ENCODE measurements at places on chromosomes 2 and 18. TPM values are rescaled to one million over a fixed set of nuclear protein-coding genes. Genes with fewer than 3 reads are reported as not detected.

GRCh38 chr18:10776493-10776892, 250.7 kb downstream of the NAPG start:
- H3K36me3 ChIP-seq: no peaks in the 10 kb centered on the region
- no peak for DNase-seq
- H3K27me3 ChIP-seq: no peaks in the 10 kb centered on the region
- no peak overlapping the region for H3K27ac ChIP-seq
- no peaks in the 10 kb centered on the region for H3K4me1 ChIP-seq

Gene SOCS6
- 20.9 TPM for total RNA-seq

GRCh38 chr2:216389570-216389969, 17.3 kb upstream of the MARCHF4 start:
- H3K36me3 ChIP-seq: no peaks in the 10 kb centered on the region
- H3K27me3 ChIP-seq: no peaks in the 10 kb centered on the region
- DNase-seq: no peak
- H3K4me3 ChIP-seq: no peak overlapping the region
- no peak overlapping the region for H3K27ac ChIP-seq

- H3K36me3 ChIP-seq: no peaks in the 10 kb centered on the region
- H3K27ac ChIP-seq: no peak overlapping the region
- no peaks in the 10 kb centered on the region for H3K4me1 ChIP-seq
- DNase-seq: no peak
These were observed 17.5 kb downstream of the ABCB11 start for GRCh38 chr2:169013628-169014026.

Gene CXCR1
- total RNA-seq: 5.3 TPM

Gene EMILIN1
- total RNA-seq: 84.6 TPM

DNA sequence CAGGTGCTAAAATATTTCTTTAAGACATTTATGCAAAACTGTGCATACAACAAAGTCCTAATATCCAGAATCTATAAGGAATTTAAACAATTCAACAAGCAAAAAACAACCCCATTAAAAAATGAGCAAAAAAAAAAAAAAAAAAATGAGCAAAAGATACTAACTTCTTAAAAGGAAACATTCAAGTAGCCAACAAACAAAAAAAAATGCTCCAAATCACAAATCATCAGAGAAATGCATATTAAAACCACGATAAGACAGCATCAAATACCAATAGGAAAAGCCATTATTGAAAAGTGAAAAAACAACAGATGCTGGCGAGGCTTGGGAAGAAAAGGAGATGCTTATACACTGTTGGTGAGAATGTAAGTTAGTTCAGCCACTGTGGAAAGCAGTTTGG, 34.9 kb downstream of the B4GALT6 start:
- H3K36me3 ChIP-seq: no peaks in the 10 kb centered on the region
- H3K27ac ChIP-seq: no peak overlapping the region
- no peaks in the 10 kb centered on the region for H3K4me1 ChIP-seq
- H3K27me3 ChIP-seq: no peaks in the 10 kb centered on the region

GRCh38 chr18:4721545-4721944, 266.4 kb upstream of the DLGAP1 start:
- H3K27me3 ChIP-seq: no peaks in the 10 kb centered on the region
- no peak overlapping the region for H3K27ac ChIP-seq
- no peak for DNase-seq
- H3K4me1 ChIP-seq: no peaks in the 10 kb centered on the region
- no peak overlapping the region for H3K4me3 ChIP-seq
- H3K36me3 ChIP-seq: no peaks in the 10 kb centered on the region

GRCh38 chr18:79527656-79528315, 132.1 kb downstream of the NFATC1 start:
- peaks cover 11% of the 10 kb centered on the region for H3K36me3 ChIP-seq
- peak; percentile 25 for DNase-seq
- peaks cover 8% of the 10 kb centered on the region for H3K4me1 ChIP-seq
- no peak overlapping the region for H3K4me3 ChIP-seq

Gene SLC4A5
- 3.2 TPM for total RNA-seq

DNA sequence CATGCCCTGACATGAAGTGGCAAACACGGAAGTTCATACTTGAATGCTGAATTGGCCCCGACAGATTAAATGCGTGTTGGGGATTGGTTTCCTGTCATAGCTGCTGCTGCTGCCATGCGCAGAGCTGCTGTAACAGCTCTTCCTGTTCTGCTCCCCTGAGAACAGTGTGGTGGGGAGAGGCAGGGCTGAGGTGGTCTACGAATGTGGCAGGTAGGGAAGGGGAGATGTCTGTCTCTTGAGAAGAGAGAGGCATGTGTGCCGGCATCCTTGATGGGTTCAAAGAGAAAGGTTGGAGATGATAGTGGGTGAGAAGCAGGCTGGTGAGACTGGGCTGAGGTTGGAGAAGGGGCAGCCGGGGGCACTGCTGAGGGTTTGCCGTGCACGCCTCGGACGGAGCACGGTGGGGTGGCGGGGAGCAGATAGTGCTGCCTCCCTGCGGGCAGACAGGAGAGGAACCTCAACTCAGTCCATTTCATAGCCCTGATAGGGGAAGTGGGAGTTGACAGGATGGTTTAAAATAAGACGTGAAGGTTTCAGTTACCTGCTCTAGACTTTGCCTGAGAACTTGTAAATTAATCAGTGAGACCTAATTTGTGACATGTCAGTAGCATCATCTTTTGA, 46.1 kb downstream of the TMEM185B start:
- peak; percentile 78 for DNase-seq
- peaks cover 9% of the 10 kb centered on the region for H3K4me1 ChIP-seq
- no peaks in the 10 kb centered on the region for H3K27me3 ChIP-seq
- peaks cover 9% of the 10 kb centered on the region for H3K36me3 ChIP-seq
- H3K4me3 ChIP-seq: peak overlapping the region; percentile 29
- H3K27ac ChIP-seq: peak overlapping the region; percentile 73

GRCh38 chr2:160489111-160489510, 4.5 kb downstream of the RBMS1 start:
- H3K36me3 ChIP-seq: no peaks in the 10 kb centered on the region
- no peak overlapping the region for H3K4me3 ChIP-seq
- DNase-seq: no peak
- no peaks in the 10 kb centered on the region for H3K27me3 ChIP-seq
- H3K4me1 ChIP-seq: peaks cover 24% of the 10 kb centered on the region
- H3K27ac ChIP-seq: no peak overlapping the region

GRCh38 chr18:34117319-34117718, 107.4 kb downstream of the NOL4 start:
- no peak for DNase-seq
- no peaks in the 10 kb centered on the region for H3K36me3 ChIP-seq
- no peaks in the 10 kb centered on the region for H3K4me1 ChIP-seq
- H3K27ac ChIP-seq: no peak overlapping the region
- no peak overlapping the region for H3K4me3 ChIP-seq

Gene PRSS56
- total RNA-seq: not detected

GRCh38 chr2:21024198-21024597, 19.7 kb downstream of the APOB start:
- H3K4me3 ChIP-seq: no peak overlapping the region
- H3K27me3 ChIP-seq: no peaks in the 10 kb centered on the region
- H3K36me3 ChIP-seq: no peaks in the 10 kb centered on the region
- H3K4me1 ChIP-seq: no peaks in the 10 kb centered on the region

GRCh38 chr2:165633431-165633830, 160.6 kb downstream of the GALNT3 start:
- no peak for DNase-seq
- no peak overlapping the region for H3K27ac ChIP-seq
- H3K36me3 ChIP-seq: no peaks in the 10 kb centered on the region
- H3K4me1 ChIP-seq: no peaks in the 10 kb centered on the region
- H3K4me3 ChIP-seq: no peak overlapping the region
- H3K27me3 ChIP-seq: no peaks in the 10 kb centered on the region

GRCh38 chr2:240377366-240377765, 58.1 kb upstream of the GPC1 start:
- H3K4me1 ChIP-seq: no peaks in the 10 kb centered on the region
- H3K36me3 ChIP-seq: no peaks in the 10 kb centered on the region
- H3K4me3 ChIP-seq: no peak overlapping the region

DNA sequence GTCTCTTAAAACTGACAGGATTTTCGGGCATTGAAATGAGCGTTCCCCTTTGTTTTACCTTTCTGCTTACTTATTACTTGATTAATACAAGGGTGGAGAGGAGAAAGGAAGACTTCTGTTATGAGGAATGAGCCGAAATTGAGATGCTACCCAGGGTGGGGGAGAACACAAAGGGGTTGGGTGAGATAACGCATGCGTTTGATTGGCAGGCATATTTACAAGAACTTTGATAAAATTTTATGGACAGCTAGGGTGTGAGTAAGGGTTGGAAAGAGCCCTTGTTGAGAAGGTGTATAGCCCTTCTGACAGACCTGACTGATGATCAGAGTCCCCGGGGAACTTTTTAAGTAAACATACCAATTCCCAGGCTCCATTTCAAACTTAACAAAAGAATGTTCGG, 1.8 kb downstream of the RNF138 start:
- no peak for DNase-seq
- peaks cover 6% of the 10 kb centered on the region for H3K36me3 ChIP-seq
- H3K27me3 ChIP-seq: no peaks in the 10 kb centered on the region
- H3K4me1 ChIP-seq: peaks cover 12% of the 10 kb centered on the region
- peak overlapping the region; percentile 100 for H3K27ac ChIP-seq

DNA sequence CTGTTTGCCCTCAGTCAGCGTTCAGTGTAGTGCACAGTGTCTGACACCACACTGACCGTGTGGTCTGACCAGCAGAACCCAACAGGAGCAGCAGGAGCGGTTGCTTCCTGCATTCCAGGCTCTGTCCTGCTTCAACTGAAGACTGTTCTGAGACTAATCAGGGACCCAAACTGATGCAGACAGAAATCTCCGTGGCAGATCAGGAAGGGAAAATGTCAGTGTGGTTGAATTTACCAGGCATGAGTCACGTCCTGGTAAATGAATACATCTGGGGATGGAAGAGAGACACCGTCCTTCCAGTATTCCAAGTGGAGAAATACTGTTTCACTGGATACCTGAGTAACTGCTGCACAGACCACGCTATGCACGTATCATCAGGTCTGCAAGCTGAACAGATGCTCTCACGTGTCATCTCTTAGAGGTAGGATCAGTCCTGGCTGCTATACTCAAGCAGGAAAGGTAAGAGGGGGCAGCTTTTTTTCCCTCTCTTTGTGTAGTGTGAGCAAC, 223.6 kb upstream of the EPAS1 start:
- H3K27ac ChIP-seq: peak overlapping the region; percentile 58
- no peak for DNase-seq
- peaks cover 11% of the 10 kb centered on the region for H3K4me1 ChIP-seq
- peak overlapping the region; percentile 28 for H3K4me3 ChIP-seq
- no peaks in the 10 kb centered on the region for H3K36me3 ChIP-seq

DNA sequence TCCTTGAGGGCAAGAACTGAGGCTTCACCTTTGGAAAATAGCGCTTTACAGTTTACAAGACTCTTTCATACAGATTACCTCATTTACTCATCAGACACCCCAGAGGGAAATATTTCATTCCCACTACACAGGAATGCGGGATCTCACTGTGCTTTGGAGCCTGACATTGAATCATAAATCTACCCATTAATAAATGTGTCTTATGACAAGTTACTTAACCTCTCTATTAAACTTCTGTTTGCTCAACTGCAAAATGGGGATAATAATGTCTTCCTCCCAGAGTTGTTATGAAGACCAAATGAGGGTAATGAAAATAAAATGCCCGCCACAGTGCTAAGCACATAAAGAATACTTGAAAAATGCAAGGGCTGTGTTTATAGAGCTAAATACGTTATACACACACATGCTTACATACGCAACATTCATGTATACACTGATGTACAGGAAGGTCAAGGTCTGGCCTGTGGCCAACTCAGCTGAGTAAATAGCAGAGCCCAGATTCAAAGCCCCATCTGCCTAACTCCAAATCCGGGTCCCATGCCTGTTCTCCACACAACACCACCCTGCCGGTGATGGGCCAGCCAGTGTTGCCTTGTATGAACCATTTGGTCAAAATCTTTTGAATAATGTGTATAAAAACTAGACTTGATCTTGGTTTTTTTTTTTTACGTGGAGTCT, 77.8 kb upstream of the STPG4 start:
- H3K4me1 ChIP-seq: no peaks in the 10 kb centered on the region
- DNase-seq: no peak
- no peak overlapping the region for H3K4me3 ChIP-seq

GRCh38 chr2:135454608-135455007, 76.4 kb downstream of the ZRANB3 start:
- no peaks in the 10 kb centered on the region for H3K36me3 ChIP-seq
- H3K27me3 ChIP-seq: no peaks in the 10 kb centered on the region
- no peak overlapping the region for H3K4me3 ChIP-seq

DNA sequence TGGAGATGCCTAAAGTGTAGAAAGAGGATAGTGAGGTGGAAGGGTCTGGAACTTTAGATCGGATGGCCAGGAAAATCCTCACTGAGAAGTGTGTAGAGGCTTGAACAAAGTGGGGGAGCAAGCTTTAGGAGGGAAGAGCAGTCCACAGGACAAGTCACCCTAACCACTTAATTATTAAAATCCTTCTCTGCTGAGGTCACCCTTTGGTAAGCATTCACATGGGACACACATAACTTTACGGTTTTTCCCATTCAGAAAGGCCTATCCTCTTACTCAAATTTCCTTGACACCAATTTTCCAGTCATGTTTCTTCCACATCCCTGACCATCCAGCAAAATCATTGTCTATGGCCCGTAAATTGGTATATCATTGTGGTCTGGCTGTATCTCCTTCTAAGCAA, 31.0 kb upstream of the ZEB2 start:
- H3K4me3 ChIP-seq: no peak overlapping the region
- no peak for DNase-seq
- H3K36me3 ChIP-seq: no peaks in the 10 kb centered on the region
- H3K4me1 ChIP-seq: no peaks in the 10 kb centered on the region
- H3K27ac ChIP-seq: no peak overlapping the region

DNA sequence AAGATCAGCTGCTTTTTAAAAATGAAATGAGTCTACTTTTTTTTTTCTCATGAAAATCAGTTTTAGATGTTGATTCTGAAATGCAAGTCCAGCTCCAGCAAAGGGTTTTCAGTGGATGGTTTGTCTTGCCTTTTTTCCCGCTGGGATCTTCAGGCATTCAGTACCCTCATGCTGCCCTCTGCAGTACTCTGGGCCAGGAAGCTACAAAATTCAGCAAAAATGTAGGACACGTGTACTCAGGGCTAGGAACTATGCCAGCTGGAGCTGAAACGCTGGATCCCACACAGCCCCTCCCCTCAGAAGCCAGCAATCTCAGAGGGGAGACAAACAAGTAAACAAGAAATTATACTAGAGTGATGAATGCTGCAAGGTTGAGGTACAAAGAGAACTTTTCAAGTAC, 97.3 kb downstream of the MMADHC start:
- no peak overlapping the region for H3K27ac ChIP-seq
- no peaks in the 10 kb centered on the region for H3K4me1 ChIP-seq
- no peak for DNase-seq
- peaks cover 11% of the 10 kb centered on the region for H3K27me3 ChIP-seq

Gene XIRP2
- 0.14 TPM for total RNA-seq

GRCh38 chr2:174617718-174618117, 20.1 kb upstream of the WIPF1 start:
- DNase-seq: no peak
- no peak overlapping the region for H3K4me3 ChIP-seq
- H3K27ac ChIP-seq: no peak overlapping the region
- peaks cover 6% of the 10 kb centered on the region for H3K36me3 ChIP-seq
- no peaks in the 10 kb centered on the region for H3K27me3 ChIP-seq

Gene EFHD1
- 10.7 TPM for total RNA-seq

Gene PRKAG3
- not detected for total RNA-seq

Gene REG3A
- not detected for total RNA-seq

Data from upper lobe of right lung (tissue), 1 donor.